KBM-7 (cell line): ENCODE measurements at places on chromosomes 1 and 21.

DNA sequence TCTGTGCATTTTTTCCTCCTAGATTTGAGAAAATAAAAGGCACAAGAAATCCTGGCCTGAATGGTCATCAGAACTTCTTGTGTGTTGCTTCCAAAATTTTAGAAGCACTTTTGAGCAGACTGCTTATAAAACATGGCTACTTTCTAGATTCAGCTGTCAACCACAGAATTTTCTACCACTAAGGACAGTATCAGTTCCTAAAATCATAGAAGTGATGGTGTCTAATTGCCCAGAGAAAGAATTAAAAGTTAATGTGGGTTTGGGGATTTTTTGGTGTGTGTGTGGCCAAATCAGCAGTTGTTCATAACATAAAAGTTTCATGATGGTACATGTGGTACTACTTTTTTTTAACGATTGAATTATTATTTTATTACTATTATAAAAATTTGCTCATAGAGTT, 171.4 kb upstream of the SNX7 start:
- no peak for DNase-seq

GRCh38 chr1:172139196-172139595, 281.3 kb upstream of the C1orf105 start:
- no peak for DNase-seq

- DNase-seq: no peak
Measured at GRCh38 chr1:11952455-11953109, 18.1 kb downstream of the PLOD1 start.

DNA sequence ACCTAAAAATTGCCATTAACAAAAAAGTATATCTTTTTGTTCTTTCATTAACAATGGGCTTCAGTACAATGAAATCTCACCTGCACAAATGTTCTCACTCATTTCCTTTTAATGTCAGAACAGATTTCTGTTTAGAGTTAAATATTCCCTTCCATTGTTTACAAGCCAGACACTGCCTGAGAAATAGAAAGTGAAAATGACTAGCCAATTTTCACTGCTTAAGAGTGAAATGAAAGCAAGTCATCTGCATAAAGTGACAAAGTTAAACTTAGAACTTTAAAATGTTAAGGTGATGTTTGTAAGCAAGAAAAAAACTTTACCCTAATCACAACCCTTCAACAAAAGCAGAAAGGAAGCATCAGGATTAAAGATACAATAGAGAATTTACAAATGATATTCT, 27.5 kb downstream of the COA6 start:
- no peak for DNase-seq

- DNase-seq: no peak
Measured at GRCh38 chr1:30998887-30999286, 66.6 kb downstream of the PUM1 start.
